MCF 10A (cell line): ENCODE measurements at places on chromosomes 11 and 22.

- no peak for DNase-seq
Measured at GRCh38 chr11:44942029-44942955, 8.4 kb downstream of the TP53I11 start.

DNA sequence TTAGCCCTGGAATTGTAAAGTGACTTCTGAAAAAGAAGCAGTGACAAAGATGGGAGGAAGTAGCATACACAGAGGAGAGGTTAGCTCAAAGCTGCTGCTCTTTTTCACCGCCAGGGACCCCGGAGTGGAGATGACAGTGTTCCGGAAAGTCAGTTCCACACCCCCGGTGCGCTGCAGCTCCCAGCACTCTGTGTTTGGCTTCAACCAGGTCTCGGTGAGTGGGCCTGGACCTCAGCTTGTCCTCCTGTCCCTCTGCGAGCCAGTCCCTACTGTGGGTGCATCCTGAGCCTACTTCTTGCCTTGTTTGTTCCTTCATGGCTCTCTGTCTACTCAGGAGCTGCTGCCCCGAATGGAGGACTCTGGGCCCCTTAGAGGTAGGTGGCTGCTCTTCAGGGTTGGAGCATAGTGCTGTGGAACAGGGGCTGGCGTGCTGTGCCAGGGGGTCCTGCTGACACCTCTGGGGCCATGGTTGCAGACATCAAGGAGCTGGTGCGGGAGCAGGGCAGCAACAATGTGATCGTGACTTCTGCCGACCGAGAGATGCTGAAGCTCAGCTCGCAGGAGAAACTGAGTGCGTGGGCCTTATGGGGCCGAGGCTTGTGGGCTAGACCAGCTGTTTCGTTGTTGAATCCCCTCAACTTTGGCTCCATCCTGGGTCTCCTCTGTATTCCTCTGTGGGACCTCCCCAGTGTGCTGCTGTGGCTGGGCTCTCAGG lies 1.7 kb downstream of the PCNX3 start:
- DNase-seq, result no peak

GRCh38 chr11:68206211-68206610 lies 6.9 kb downstream of the KMT5B start:
- DNase-seq, result peak; percentile 73

GRCh38 chr11:120089036-120090001 lies 48.6 kb downstream of the TRIM29 start:
- DNase-seq, result no peak

DNA sequence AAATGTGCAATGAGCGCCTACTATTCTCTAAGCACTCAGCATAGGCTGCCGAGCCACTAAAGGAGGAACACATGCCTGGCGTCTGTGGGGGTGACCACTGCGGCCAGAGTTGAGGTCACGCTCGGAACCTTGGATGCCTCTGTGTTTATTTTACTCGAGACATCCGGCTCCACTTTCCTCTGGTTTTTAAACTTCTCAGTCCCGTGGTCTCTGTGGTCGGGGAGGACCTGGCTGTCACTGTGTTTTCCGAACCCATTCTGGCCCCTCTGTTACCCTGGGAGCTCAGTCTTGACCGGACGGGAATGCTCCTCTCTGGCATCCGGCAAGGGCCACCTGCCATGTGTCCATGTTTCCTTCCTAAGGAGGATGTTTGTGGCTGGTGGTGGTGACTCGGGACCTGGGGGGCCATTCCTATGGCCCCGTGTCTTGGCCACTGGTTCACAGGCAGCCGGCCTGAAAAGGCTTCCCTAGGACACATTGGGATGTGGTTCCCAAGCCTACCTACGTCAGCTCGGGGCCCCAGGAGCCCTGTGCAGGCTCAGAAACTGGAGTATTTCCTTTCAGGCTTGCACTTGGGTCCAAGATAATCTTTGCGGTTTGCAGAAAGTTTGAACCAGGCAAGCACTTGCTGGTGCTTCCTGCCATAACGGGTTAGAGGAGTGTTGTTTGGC lies 46.7 kb upstream of the PARVG start:
- no peak for DNase-seq

DNA sequence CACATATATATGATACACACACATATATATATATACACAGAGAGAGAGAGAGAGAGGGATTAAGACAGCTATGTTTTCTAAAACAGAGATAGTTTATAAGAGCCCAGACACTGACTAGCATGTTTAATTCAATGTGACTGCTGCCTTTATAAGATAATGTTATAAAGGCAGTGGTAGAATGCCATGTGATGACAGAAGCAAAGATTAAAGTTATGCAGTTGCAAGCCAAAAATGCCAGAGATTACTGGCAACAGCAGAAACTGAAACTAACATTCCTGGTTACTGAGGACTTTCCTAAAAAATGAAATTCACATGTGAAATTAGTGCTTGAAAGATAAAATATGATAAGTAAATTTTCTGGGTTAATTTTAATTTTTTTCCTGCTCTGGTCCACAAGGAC lies 1888.9 kb downstream of the LRRC4C start:
- peak; percentile 0 for DNase-seq

DNA sequence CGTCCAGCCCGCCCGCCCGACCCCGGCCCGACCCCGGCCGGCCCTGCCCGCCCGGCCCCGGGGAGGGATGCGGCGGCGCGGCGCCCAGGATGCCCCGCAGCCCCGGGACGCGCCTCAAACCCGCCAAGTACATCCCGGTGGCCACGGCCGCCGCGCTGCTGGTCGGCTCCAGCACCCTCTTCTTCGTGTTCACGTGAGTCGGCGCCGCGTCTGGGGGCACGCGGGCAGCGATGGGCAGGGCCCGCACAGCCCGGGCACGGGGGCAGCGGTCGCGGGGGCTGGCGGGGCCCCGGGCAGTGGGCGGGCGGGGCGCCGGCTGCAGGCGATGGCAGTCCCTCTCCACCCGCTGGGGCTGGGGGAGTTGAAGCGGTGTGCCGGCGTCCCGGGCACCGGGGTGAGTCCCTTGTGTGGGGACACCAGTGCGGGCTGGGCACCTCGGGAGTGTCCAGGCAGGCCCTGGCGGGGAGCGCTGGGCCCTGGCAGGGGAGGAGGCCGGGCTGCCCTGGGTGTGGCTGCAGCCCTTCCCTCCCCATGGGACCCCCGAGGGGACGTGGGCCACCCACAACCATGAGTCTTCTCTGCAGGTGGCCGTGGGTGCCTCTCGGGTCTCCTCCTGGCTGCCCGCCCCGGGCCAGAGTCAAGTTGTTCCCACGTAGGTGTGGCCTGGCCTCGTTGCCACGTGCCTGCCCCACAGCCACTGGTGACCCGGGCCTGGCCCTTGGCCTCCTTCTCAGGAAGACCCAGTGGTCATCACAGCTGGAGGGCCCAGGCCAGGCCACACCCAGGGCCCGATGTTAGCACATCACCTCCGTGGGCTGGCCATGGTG lies 468 bp downstream of the ZDHHC8 start:
- no peak for DNase-seq

- peak; percentile 92 for DNase-seq
Measured at GRCh38 chr11:134949121-134950090, 537.4 kb upstream of the B3GAT1 start.

DNA sequence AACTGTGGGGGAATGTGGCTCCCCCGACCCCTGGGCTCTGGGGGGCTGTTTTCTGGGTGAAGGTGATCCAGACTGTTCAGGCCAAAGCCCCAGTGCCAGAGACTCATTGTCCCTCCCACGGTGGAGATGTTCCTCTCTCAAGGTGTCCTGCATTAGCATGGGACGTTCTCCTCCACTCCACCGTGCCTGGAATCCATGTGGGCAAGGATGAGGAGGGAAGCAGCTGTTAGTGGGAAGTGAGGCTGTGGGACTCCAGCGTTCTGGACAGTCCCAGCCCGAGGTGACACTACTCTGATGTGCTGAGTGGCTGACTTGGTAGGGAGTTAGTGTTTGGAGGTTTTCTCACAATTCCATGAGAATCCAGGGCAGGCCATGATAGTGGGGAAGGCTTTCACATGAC lies 31.4 kb upstream of the CLDN5 start:
- no peak for DNase-seq

DNA sequence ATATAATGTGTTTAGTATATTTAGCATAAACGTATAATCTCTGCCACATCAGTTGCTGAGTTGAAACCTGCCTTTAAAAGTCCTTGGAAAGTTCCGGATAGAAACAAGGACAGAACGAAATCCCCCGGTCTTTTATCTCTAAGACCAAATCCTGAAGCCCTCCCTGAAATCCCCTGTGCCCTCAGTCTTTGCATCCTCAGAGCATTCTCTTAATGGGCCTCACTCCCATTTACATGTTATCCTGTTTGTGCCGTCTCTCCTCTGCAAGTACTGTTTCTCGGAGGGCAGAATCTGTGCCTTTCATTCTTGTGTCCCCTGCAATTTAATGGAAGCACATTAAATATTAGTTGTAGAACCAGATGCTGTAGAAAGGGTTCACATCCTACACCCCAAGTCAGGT lies 56.0 kb downstream of the ZNRF3 start:
- DNase-seq, result no peak

- no peak for DNase-seq
Measured at GRCh38 chr22:22087854-22088657, 105.5 kb upstream of the TOP3B start.

DNA sequence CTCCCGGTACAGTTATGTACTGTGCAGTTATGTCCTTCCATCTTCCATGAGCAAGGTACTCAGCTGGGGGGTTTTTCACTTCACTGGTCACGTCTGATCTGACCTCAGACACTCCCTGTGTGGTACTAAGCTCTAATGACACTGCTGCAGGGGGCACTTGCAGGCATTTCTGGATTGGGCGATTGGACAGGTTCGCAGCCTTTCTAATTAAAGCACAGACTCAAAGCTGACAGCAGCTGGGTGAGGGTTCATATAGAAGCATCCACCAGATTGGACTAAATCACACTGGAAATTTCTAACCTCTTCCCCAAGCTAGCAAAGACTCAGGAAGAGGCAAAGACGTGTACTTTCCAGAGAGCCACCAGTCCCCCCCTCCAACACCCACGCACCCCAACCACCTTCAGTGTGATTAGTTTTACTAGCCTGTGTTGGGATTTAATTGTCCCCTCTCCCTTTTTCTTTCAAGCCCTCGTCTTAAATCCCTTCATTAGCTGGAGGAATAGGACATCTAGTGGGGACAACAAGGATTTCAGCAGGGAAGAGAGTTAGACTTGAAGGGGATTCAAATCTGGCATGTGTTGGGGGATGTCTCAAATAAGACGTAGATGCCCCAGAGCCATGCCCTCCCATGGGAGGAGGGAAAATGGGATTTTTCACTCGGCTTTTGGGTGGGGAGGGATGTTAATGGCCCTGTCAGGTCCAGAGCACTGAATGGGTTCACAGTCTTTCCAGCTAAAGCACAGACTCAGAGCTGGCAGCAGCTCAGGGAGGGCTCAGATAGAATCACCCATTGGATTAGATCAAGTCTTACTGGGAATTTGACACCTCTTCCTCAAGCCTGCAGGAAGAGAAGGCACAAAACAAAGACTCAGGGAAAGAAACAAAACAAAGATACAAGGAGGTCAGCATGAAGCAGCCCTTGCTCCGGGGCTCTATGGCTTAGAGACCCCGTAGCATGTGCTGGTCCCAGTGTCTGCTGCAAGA lies 10.9 kb downstream of the INS start:
- DNase-seq, result peak; percentile 52

DNA sequence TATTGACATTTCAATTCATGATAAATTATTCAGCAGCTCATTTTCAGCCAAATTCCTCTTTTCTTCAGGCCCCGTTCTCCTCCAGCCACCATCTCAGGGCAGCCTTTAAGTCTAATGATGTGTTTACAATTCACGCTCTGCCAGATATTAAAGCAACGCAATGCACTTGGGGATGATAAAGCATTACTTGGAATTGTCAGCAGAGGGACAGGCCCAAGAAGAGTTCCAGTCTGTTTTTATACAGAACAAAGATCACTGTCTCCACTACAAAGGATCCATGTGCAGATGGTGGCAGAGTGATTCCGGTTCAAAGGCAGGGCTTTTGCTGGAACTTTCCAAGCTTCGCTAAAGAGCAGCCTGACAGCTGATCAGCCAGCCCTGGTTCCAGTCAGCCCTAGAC lies 13.6 kb upstream of the GALNT18 start:
- no peak for DNase-seq

- no peak for DNase-seq
Measured at GRCh38 chr11:119618208-119618909, 110.6 kb downstream of the NECTIN1 start.
